ENCODE measurements at places on chromosomes 4 and X.

GRCh38 chrX:109709129-109709631 lies 23.9 kb downstream of the ACSL4 start:
- no peak for DNase-seq

GRCh38 chr4:17397611-17398010 lies 114.3 kb downstream of the QDPR start:
- no peak for DNase-seq

- no peak for DNase-seq
These were observed 94.2 kb upstream of the DIAPH2 start for GRCh38 chrX:96590403-96590802.

DNA sequence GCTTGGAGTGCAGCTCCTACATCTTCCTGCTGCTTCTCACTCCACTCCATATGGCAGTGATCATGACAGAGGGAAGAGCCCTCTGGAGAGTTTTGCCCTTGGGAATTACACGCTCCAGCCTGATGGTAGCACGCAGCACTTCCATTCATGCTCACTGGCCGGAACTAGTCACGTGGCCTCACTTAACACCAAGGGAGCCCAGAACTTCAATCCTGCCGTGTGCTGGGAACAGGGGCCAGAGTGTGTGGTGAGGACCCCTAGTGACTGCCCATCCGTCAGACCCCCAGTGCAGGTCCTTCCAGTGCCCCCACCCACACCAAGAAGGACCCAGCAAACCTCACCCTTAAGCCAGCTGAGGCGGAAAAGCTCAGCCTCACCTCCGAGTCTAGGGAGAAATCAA lies 230.7 kb downstream of the EVC2 start:
- DNase-seq = no peak

- DNase-seq = no peak
These were observed 388.1 kb upstream of the IGFBP7 start for GRCh38 chr4:57498251-57498650.

DNA sequence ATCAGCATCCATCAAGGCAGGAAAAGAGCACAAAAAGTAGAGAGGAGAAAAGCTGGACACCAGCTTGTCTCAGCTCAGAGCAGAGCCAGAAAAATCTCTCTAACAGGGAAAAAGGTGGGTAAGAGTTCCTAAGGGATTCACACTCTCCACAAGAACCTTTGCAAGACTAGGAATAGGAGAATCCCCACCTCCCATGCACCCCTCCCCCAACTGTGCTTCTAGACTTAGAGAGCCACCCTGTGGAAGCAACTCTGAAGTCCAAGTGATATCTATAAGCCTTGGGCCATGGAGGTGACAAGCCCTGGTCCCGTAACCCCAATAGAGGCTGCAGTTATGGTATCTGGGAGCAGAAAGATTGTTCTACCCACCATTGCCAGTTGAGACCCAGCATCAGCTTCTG lies 267.6 kb upstream of the MTMR8 start:
- DNase-seq = no peak

GRCh38 chrX:15856222-15856587 lies 1.6 kb upstream of the AP1S2 start:
- DNase-seq = no peak

GRCh38 chr4:15707363-15707715 lies 4.5 kb downstream of the BST1 start:
- no peak for DNase-seq

- DNase-seq = no peak
These were observed 5.1 kb upstream of the APBB2 start for GRCh38 chr4:41219421-41219950.

- no peak for DNase-seq
These were observed 204.6 kb downstream of the RBMX2 start for GRCh38 chrX:130606425-130606824.

- DNase-seq = no peak
These were observed 33.4 kb upstream of the PHKA2 start for GRCh38 chrX:19017271-19017670.

- DNase-seq = no peak
These were observed 37.1 kb upstream of the STX18 start for GRCh38 chr4:4578981-4579380.

DNA sequence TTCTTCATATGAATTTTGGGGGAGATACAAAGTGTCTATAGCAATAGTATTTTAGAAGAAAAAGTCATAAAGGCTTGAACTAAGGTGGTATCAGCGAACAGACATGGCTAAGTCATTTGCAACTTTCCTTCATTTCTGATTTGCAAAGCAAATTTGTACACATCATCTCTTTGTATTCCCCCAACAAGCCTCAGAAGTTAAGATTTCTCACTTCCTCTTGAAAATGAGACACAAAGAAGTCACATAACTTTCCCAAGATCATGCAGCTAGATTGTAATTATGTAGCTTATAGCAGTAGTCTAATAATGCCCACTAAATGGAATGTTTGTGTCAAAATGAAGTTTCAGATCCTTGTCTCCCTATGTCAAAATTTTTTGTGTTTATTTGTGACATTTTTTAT lies 709.8 kb upstream of the HS3ST1 start:
- no peak for DNase-seq

- no peak for DNase-seq
These were observed 1.9 kb downstream of the UBL4A start for GRCh38 chrX:154484255-154485149.

DNA sequence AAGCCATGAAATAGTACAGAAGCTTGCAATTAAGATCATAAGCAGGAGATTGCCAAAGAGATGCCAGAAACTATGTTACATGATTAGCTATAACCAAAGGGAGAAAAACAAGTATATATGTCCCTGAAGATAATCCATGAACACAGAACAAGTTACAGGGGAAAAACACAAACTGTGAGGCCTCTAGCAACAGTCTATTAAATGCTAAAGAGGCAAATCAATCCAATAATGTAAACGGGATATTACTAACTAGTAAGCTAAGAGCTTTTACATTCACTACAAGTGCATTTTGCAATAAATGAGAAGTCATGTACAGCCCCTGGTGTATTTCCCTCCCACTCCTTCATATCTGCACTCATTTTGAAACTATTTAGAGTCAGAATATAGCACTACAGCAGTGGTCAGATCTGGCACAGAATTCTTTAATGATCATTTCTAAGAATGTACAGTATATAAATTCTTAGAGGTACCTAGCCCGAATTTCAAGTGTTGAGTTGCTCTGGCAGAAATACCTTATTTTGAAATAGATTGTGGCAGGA lies 449.8 kb upstream of the SMIM31 start:
- DNase-seq = no peak

DNA sequence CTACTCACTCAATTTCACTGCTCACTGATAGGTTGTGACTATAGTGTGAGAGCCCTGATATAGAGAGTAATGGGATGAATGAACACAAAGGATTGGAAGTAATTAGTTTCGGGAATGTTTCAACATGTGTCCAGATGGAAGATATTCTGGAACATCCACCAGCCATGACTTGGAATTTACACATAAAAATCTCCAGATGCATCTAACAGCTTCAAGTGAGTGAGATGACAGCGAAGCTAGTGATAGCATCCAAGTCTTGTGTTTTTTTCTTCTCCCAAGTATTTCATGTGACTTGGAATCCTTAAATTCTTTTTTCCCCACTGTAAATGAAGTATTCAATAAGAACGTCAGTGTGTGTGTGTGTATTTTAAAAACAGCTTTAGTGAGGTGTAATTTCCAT lies 82.1 kb downstream of the CLDN34 start:
- DNase-seq = no peak

GRCh38 chr4:11130195-11130970 lies 298.3 kb downstream of the HS3ST1 start:
- no peak for DNase-seq

GRCh38 chr4:46870411-46870810 lies 38.6 kb downstream of the COX7B2 start:
- DNase-seq = no peak

- DNase-seq = no peak
These were observed 60.8 kb downstream of the WDFY3 start for GRCh38 chr4:84905646-84906045.

- no peak for DNase-seq
These were observed 54.3 kb downstream of the CLCN5 start for GRCh38 chrX:49976682-49977197.

DNA sequence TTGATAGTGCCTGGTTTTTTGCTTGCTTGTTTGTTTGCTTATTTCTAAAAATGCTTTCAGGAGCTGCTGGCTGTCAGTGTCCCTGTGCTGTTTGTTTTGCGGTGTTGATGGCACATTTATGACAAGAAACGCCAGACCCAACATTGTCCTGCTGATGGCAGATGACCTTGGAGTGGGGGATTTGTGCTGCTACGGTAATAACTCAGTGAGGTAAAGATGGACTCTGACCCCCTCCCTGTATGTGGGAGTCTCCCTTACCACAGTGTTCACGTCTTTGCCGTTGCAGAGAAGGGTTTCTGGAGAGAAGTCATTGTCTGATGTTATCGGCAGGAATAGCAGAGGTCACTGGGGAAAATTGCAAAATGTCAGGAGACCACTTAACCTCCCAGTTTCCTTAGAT lies at the start of gene ARSH:
TSS of gene ARSH (plus strand) at position 52 of the 400 bp plus-strand sequence. CDS start at position 119, 67 bp downstream.
- no peak for DNase-seq

GRCh38 chr4:174281182-174281737 lies 2.2 kb downstream of the FBXO8 start:
- DNase-seq = no peak

GRCh38 chrX:10450229-10450958 lies 170.0 kb downstream of the MID1 start:
- no peak for DNase-seq

DNA sequence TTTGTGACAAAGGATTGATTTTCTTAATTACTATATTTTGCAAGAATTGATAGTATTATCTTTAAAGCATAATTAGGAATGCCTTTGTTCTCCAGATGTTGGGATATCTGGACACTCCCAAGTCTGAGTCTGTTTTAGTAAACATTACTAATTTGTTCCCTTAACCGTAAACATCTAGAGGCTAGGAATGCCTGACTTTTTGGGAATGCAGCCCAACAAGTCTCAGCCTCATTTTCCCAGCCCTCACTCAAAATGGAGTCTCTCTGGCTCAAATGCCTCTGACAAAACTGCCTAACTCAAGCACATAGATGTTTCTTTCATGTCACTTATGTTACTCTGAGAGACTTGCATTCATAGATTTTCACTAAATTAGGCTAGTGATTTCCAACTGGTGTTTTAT lies 297.0 kb upstream of the CLNK start:
- DNase-seq = no peak

- DNase-seq = no peak
These were observed 39.5 kb downstream of the CD40LG start for GRCh38 chrX:136687457-136687856.

DNA sequence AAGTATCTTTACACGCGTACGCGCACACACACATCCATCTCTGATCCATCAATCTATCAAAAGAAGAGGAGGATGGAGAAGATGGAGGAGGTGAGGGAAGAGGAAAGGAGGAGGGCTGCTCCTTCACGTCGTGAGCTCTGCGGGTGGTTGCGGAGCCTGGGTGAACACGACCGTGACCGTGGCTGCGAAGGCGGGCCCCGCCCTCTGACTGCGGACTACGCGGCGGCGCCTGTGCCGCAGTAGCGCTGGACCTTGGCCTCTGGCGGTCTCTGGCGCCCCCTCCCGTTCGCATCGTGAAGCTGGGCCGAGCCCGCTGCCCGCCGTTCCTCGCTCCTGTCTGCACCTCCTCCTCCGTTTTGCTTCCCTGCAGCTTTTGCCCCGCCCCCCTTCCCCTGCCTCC lies 37.7 kb upstream of the ARAF start:
- peak; percentile 58 for DNase-seq

DNA sequence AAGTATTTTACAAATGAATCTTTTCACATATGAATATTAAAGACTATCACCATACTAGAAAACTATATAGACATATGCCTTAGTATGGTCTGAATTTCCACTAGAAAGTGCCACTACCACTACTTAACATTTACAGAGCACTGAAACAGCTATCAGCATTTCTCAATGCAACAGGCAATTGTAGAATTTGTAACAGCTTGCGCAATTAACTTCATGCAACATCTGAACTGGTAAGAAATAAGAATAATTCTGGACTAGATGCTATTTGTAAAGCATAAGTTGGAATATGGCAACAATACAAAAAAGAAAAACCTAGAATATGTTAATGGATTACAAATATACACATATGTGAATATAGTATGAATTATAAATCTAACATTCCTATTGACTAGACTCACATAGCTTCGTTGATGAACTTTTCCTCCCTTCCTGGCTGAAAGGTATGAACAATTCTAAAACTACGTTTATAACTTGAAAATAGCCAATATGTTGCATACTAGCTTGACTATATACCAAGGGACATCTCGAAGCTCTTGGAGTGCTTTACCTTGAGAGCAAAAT lies 82.0 kb downstream of the ATP8A1 start:
- DNase-seq = no peak

DNA sequence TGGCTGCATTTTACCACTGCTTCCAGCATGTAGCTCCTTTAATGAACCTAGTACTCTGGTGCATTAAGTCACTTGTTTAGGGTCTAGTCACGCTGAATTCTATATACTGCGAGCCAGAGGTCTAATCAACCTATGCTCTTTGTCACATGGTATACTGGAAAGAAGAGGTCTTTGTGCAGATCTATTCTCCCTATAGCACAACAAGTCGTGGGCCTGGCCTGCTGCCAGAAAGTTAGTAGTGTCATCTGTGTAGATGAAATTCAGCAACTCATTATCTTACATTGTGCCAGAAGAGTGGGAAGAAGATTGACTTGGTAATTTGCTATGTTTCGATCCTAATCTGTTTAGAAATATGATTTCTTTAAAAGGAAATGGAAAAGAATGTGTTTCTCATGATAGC lies 80.8 kb downstream of the AWAT2 start:
- no peak for DNase-seq

DNA sequence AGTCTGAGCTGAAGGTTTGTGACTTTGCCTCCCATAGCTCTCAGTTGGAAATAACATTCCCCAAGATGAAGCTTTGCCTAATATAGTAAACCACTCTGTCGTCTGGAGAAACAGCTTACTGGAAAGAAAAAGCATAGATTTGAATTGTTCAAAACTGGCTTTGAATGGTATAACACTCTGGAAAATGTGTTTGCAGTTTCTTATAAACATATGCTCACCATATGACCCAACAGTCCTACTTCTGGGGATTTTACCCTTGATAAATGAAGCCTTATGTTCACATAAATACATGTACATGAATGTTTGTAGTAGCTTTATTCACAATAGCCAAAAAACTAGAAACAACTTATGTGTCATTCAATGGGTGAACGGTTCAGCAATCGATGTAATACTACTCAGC lies 10.2 kb downstream of the VEGFD start:
- DNase-seq = no peak

Measured in stimulated activated CD8-positive, alpha-beta memory T cell treated with anti-CD3 and anti-CD28 coated beads, Interleukin-15, amount 100 ng/mL, for 24 hours (primary cell).